ENCODE measurements at places on chromosomes 12 and 14.

GRCh38 chr12:115233891-115234543, 550.0 kb upstream of the TBX3 start:
- DNase-seq, result no peak

- no peak for DNase-seq
Observed at GRCh38 chr14:90726656-90727055, 89.6 kb downstream of the TTC7B start.

DNA sequence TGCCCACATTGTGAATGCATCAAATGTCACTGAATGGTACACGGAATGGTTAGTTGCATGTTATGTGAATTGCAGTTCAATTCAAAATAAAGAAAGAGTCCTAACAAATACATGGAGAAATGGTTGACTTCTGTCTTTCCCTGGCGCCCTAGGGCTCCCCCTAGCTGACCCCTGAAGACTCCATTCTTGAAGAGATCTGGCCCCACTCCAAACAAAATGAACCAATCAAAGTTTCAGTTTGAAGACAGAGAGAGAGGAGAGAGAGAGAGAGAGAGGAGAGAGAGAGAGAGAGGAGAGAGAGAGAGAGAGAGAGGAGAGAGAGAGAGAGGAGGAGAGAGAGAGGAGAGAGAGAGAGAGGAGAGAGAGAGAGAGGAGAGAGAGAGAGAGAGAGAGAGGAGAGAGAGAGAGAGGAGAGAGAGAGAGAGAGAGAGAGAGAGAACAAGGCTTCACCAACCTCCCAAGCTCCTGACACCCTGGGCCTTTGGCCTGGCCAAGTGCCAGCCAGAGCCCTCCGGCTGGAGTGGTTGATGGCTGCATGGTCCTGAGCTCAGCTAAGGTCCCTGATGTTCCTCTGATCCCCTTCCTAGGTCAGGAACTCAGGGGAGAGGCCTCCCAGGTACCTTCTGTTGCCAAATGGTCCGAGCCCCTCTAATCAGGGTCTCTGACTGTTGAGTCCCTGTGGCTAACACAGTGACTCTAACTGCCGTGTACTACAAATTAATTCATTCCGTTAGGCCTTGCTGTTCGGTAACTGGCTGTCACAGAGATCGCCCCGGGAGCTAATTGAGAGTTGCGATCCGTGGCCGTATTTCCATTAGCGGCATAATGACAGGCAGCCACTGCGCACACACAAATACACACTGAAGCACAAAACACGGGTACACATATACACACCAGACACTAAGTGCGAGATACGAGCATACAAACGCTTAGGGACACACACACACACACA, 188.8 kb downstream of the ESRRB start:
- no peak for DNase-seq

DNA sequence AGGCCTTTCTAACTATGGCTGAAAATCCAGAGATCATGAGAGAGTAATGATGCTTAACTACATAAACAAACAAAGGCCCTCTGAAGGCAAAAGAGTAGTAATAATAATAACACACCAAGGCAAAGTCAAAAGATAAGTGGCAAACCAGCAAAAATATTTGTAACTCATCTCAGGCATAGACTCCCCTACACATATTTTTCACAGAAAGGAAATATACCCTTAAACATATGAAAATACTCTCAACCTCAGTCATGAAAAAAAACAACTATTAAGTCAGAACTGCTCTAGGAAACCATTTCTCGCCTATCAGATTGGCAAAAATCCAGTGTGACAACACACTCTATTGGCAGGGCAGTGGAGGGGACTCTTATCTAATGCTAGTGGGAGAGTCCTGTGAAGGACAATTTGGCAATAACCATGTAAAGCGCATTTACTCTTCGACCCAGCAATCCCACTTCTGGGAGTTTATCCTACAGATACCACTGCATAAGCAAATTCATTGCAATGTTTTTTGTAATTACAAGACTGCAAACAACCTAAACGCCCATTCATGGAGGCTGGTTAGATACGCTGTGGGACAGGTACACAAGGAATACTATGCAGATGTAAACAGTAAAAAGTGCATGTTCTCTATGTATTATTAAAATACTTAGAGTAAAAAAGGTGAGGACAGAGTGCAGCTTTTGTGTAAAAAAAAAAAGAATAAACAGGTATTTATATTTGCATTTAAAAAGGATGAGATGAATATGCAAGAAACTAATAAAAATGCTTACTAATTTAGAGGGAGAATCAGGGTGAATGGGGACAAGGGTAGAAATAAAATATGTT, 26.0 kb upstream of the IL22 start:
- DNase-seq, result no peak

GRCh38 chr12:19510461-19510860, 71.2 kb downstream of the AEBP2 start:
- DNase-seq, result no peak

- DNase-seq, result no peak
Observed at GRCh38 chr14:94291159-94291905, 1.7 kb downstream of the SERPINA10 start.

DNA sequence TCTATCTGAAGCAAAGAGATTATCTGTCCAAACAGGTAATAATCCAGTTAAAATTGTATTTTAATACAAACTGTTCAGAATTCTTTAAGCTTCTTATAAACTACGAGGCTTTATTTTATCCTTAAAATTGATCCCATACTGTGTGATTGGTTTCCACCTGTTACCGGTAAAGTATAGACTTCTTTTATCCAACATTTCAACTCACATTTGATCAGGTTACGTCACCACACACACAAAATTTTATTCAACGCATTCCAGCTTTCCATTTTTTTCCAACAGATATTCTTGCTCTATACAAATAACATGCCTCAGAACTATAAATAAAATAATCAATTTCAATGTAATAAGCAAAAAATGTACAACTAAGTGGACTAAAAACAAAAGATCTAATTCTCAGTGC, 4.5 kb downstream of the NOVA1 start:
- no peak for DNase-seq
